ENCODE measurements at places on chromosomes 1 and 21.

GRCh38 chr1:232589812-232590743 lies 39.9 kb downstream of the SIPA1L2 start:
- DNase-seq: peak; percentile 62

- DNase-seq: no peak
Measured at GRCh38 chr1:97938285-97938642, 17.4 kb upstream of the DPYD start.

GRCh38 chr1:51282605-51283004 lies 46.5 kb downstream of the RNF11 start:
- DNase-seq: no peak

DNA sequence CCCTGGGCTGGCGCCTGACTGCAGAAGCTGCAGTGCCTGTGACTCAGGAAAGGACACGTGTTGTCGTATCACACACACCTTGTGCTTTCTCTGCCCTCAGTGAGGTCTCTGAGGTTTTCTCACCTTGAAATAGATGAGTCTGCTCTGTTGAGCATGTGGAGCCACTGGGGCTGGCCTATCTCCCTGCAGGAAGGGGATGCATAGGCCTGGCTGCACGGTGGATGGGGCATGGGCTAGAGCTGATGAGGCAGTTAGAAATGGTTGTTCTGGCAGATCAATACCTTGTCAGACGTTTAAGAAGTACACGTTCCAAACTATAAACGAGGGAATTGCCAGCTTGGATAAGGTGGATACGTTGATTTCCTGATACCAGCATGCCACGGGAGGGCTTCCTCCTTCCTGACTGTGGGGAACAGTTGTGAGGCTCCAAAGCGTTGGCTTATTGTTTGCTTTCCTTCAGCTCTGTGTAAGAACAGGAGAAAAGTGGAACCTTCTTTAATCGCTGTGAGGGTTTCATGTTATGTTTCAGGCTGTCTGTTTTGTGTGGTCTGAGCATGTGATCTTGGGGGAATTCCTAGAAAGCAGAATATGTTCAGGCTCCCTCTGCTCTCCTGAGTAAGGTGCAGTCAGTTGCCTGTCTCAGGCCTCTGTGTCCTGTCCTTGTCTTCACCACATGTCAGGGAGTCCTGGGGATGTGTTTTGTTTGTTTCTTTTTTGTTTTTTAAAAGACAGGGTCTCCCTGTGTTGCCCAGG lies 44.8 kb downstream of the PCNT start:
- peak; percentile 25 for DNase-seq

DNA sequence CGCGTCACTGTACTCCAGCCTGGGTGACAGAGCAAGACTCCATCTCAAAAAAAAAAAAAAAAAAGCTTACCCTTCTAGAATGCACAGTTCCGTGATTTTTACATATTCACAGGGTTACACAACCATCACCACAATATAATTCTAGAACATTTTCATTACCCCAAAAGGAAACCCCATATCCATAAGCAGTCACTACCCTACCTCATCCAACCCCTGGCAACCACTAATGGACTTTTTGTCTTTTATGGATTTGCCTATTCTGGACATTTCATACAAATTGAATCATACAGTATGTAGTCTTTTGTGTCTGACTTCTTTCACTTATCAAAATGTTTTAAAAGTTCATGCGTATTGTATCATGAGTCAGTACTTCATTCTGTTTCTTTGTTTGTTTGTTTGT lies 22.8 kb downstream of the SYF2 start:
- DNase-seq: peak; percentile 22

GRCh38 chr1:26696654-26697430 lies 1.0 kb downstream of the ARID1A start:
- no peak for DNase-seq

Data from inflammatory macrophage treated with lipopolysaccharide for 1 hour (primary cell).